Aorta (tissue), 5 donors: ENCODE measurements at places on chromosomes 12 and 14. TPM values are rescaled to one million over a fixed set of nuclear protein-coding genes. Genes with fewer than 3 reads are reported as not detected.

- H3K4me1 ChIP-seq: no peaks in the 10 kb centered on the region
- no peak overlapping the region for H3K27ac ChIP-seq
- H3K4me3 ChIP-seq: no peak overlapping the region
Observed at GRCh38 chr12:67981287-67982162, 7.7 kb upstream of the IFNG-AS1 start.

DNA sequence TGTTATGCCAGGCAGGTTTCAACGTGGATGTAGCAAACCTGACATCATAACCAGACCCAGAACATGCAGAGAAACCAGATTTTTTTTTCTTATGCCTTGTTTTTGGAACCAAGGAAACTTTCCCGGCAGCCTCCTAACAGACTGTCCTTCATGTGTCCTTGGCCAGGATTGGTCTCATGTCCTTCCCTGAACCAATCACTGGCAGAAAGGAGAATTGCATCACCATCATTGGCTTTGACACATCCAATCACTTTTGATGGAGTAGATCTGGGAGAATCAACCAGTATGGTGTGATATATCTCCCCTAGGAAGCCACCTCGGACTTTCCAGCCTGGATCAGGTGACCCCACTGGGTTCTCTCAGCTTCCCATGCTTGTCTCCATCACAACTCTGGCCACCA is 25.6 kb upstream of the WSCD2 start:
- no peak for DNase-seq
- H3K4me3 ChIP-seq: no peak overlapping the region
- H3K4me1 ChIP-seq: no peaks in the 10 kb centered on the region
- no peak overlapping the region for H3K27ac ChIP-seq
- H3K36me3 ChIP-seq: no peaks in the 10 kb centered on the region

DNA sequence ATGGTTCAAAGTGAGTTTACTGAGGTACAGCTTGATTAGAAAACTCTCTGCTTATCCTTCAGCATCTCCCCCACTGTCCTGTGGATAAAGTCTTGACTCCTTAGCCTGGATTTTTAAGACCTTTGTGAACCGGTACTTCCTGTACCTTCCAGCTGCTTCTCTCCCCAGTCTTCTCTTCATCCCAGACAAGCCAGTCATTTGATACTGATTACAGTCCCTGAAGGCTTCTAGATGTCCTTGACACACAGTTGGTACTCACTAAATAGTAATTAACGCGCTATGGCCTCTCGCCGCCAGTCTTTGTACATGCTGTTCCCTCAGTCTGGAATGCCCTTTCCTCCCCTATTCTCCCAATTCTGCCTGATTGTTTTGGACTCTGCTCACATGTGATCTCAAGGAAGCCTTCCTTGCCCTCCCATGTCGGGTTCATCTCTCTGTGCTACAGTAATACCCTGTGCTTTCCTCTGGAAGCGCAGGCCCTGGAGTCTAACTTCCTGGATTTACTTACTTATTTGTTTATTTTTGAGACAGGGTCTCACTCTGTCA is 50.6 kb upstream of the PTGR2 start:
- H3K27ac ChIP-seq: no peak overlapping the region
- H3K36me3 ChIP-seq: no peaks in the 10 kb centered on the region
- no peaks in the 10 kb centered on the region for H3K4me1 ChIP-seq
- H3K4me3 ChIP-seq: no peak overlapping the region
- DNase-seq: no peak

DNA sequence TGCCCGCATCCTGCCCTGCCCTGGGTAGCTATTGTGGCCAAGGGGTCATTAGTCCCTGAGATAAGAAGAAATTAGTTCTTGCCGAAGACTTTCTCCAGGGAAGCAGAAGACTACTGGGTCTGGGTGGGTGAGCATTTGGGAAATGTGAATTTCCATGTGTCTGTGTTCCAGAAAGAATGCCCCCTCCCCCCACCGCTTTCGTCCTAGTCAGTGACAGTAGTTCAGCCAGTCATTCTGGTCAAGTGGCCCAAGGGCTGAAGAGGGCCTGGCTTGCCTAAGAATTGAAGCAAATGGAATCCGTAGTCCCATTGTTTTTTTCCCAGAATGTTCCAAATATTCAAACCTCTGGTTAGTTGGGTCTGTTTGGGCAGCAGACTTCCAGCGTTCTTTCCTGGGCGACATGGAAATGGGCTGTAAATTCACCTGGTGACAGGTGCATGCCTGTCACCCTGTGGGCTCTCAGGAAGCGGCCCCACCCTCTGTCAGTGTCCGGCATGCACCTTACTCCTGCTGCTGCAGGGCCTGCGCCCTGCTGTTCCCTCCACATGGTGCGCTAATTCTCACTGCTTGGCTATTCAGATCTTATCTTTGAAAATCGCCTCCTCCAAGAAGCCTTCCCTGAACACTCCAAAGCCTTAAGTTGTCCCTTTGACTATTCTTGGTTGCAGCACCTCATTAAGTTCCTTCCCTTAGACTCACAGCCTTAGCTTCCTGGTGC is 1.4 kb upstream of the RFLNA start:
- DNase-seq: peak; percentile 16
- H3K4me3 ChIP-seq: no peak overlapping the region
- H3K36me3 ChIP-seq: no peaks in the 10 kb centered on the region
- no peak overlapping the region for H3K27ac ChIP-seq
- H3K27me3 ChIP-seq: no peaks in the 10 kb centered on the region
- no peaks in the 10 kb centered on the region for H3K4me1 ChIP-seq

DNA sequence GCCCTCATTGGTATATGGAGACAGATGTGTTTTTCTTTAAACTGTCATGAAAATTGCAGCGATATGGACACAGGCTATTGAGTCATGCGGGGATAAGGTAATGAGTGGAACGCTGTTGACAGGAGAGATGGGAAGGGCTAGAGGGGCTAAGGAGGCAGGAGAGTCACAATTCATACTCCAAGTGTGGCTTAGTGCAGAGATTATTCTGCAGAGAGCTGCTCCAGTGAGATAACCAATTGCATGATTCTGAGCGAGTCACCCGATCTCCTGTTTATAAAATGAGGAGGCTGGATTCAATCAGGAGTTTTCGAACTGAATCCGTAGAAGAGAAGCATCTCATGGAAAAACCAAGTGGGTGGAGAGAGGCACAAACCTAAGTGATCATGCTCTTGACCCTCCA is 106.4 kb upstream of the PLEKHG7 start:
- no peaks in the 10 kb centered on the region for H3K27me3 ChIP-seq
- no peaks in the 10 kb centered on the region for H3K4me1 ChIP-seq
- no peak overlapping the region for H3K27ac ChIP-seq
- H3K36me3 ChIP-seq: no peaks in the 10 kb centered on the region

- no peaks in the 10 kb centered on the region for H3K4me1 ChIP-seq
- no peak for DNase-seq
- no peak overlapping the region for H3K27ac ChIP-seq
- H3K4me3 ChIP-seq: no peak overlapping the region
Observed at GRCh38 chr14:65074449-65075150, 27.7 kb downstream of the MAX start.

DNA sequence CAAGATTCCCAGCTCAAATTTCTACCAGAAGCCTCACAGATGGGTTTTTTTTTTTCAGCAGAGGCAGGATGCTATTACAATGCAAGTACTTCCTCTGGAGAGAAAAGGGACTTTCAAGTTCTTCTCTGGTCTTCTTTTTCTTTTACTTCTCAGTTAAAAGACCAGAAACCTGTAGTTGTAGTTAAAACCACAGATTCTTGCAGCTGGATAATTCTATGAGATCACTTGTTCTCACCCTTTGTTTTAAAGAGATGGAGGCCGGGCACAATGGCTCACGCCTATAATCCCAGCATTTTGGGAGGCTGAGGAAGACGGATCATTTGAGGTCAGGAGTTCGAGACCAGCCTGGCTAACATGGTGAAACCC is 47.6 kb upstream of the OVCH1 start:
- H3K27me3 ChIP-seq: no peaks in the 10 kb centered on the region
- no peak overlapping the region for H3K27ac ChIP-seq
- no peaks in the 10 kb centered on the region for H3K4me1 ChIP-seq

- H3K4me1 ChIP-seq: no peaks in the 10 kb centered on the region
- DNase-seq: no peak
- H3K36me3 ChIP-seq: no peaks in the 10 kb centered on the region
- no peak overlapping the region for H3K4me3 ChIP-seq
- H3K27ac ChIP-seq: no peak overlapping the region
- H3K27me3 ChIP-seq: no peaks in the 10 kb centered on the region
Observed at GRCh38 chr12:76329159-76329558, 19.1 kb downstream of the BBS10 start.

GRCh38 chr12:94690198-94690771 is 39.9 kb upstream of the TMCC3 start:
- DNase-seq: no peak
- H3K4me3 ChIP-seq: no peak overlapping the region
- no peaks in the 10 kb centered on the region for H3K27me3 ChIP-seq
- no peaks in the 10 kb centered on the region for H3K36me3 ChIP-seq
- H3K27ac ChIP-seq: peak overlapping the region; percentile 49

GRCh38 chr14:68451696-68452373 is 341.0 kb downstream of the ZFP36L1 start:
- H3K4me3 ChIP-seq: no peak overlapping the region
- no peaks in the 10 kb centered on the region for H3K27me3 ChIP-seq
- DNase-seq: no peak
- H3K27ac ChIP-seq: no peak overlapping the region
- H3K4me1 ChIP-seq: peaks cover 5% of the 10 kb centered on the region

DNA sequence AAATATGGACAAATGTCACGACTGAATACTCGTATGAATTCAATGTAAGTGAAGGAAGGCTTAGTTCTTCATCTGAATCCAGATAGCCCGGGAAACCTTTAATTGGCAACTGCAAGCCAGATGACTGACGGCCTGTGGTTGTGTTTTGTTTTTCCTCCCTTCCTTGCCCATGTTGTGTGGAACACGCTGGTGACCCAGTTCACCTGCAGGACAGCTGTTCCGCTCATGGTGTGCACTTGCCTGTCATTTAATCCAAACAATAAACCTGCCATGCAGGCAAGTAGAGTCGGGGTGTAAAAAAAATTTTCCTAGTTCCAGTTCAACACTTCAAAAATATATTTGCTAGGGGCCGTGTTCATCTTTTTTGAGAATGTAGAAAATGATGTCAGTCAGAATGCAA is 88.0 kb downstream of the TMEM132D start:
- no peak for DNase-seq
- no peaks in the 10 kb centered on the region for H3K4me1 ChIP-seq
- H3K36me3 ChIP-seq: no peaks in the 10 kb centered on the region

DNA sequence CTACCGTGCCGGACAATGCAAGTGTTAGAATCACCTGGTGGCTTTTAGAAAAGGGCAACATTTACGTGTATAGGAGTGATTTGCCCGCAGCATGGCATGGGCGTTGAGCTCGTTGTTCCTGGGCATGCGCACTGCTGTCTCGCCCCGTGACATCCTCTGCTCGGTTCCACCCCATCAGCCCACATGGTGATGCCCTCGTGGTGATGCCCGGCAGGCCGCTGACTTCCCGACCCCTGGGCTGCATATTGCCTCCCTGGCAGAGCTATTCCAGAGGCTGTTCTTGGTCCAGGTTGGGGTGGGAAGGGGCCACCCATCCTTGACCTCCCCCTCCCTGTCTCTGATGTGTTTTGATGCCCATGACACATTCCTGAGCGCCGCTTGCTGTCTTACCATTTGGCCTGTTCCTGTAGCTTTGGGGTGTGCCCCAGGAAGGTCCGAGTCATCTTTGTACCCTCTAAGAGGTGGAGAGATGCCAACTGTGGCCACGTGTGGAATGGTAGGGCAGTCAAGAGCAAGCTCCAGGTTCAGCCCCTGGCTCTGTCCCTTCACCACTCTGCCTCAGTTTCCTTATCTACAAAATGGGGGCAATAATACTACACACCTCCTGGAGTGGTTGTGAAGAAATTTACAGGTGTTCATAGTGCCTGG is 4.8 kb downstream of the HIP1R start:
- DNase-seq: peak; percentile 26
- no peaks in the 10 kb centered on the region for H3K27me3 ChIP-seq
- no peaks in the 10 kb centered on the region for H3K36me3 ChIP-seq
- H3K4me1 ChIP-seq: no peaks in the 10 kb centered on the region
- H3K27ac ChIP-seq: no peak overlapping the region

DNA sequence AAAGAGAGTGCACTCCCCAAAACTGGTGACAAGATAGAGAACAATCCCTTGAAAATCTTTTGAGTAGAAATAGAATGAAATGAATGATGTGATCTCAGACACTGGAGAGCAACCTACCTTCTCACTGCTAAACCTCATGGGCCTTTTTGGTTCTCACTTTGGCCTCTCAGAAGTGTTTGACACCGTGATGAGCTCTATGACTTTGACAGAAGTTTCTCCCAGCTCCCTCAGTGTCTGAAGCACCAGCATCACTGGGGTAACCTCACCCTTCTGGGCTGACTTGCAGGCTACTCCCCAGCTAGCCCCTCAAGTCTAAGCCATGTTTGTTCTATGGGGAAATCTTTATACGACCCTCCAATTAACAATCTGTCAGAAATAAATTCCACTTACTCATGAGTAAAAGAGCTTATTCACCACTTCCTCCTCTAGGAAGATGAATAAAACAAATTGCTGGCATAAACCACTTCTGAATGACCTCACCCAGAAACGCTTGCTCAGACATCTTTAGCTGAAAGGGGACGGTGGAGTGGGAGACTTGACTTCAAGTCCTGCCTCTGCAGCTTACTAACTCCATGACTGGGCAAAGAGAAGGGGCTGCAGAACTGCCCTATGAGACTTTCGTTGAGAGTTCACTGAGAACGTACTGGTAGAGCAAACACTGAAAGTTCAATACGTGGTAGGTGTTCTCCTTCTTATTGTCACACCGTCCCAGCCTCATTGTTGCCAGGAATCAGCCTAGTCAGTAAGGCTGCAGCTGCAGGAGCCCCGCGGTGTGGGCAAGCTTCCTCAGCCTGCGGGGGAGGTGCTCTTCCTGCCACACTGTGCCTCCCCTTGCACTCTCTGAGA is 46.5 kb downstream of the ST8SIA1 start:
- H3K36me3 ChIP-seq: no peaks in the 10 kb centered on the region
- H3K4me1 ChIP-seq: peaks cover under 1% of the 10 kb centered on the region
- no peak for DNase-seq
- no peak overlapping the region for H3K27ac ChIP-seq

GRCh38 chr12:76623931-76624330 is 64.4 kb upstream of the OSBPL8 start:
- no peaks in the 10 kb centered on the region for H3K36me3 ChIP-seq
- DNase-seq: no peak
- H3K27ac ChIP-seq: no peak overlapping the region
- H3K4me1 ChIP-seq: no peaks in the 10 kb centered on the region
- H3K4me3 ChIP-seq: no peak overlapping the region

DNA sequence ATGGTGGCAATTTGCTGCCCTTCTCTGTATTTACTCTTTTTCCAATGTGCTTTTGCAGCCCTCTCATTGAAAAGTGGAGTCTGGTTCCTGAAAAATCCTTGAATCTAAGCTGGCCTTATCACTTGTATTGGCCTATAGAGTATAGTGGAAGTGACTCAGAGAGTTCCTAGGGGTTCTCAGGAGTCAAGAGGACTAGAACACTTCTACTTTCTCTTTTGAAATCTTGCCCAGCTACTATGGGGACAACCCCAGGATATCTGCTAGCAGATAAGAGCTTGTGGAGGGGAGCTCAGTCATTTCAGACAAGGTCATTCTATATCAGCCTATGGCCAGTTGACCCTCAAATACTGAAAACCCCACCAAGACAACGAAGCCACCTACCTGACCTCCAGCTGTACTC is 26.7 kb upstream of the WSCD2 start:
- DNase-seq: no peak
- H3K27ac ChIP-seq: no peak overlapping the region
- no peaks in the 10 kb centered on the region for H3K4me1 ChIP-seq
- H3K4me3 ChIP-seq: no peak overlapping the region
- no peaks in the 10 kb centered on the region for H3K27me3 ChIP-seq

GRCh38 chr12:66976526-66976925 is 292.6 kb upstream of the CAND1 start:
- no peaks in the 10 kb centered on the region for H3K27me3 ChIP-seq
- no peak overlapping the region for H3K27ac ChIP-seq
- no peak for DNase-seq

SNW1 gene
- 60.5 TPM for polyA plus RNA-seq

PPP1R1A gene
- polyA plus RNA-seq: 15.8 TPM

FLRT2 gene
- polyA plus RNA-seq: 0.46 TPM

RNASE7 gene
- polyA plus RNA-seq: not detected

KRT8 gene
- 323 TPM for polyA plus RNA-seq
